CD4-positive, alpha-beta T cell treated with Interleukin-2 at 100 ng/mL for 4 hours (primary cell): ENCODE measurements at places on chromosomes 2 and 18.

- peak; percentile 45 for DNase-seq
Measured at GRCh38 chr18:59881728-59882656, 17.8 kb upstream of the PMAIP1 start.

- no peak for DNase-seq
Measured at GRCh38 chr2:238786792-238787490, 60.9 kb upstream of the TWIST2 start.

- DNase-seq: no peak
Measured at GRCh38 chr2:227192491-227192890, 28.1 kb downstream of the COL4A3 start.

GRCh38 chr18:10025711-10026670, 112.2 kb downstream of the VAPA start:
- no peak for DNase-seq

- no peak for DNase-seq
Measured at GRCh38 chr2:1740716-1741589, 3.4 kb downstream of the PXDN start.

GRCh38 chr2:190841707-190842505, 38.7 kb upstream of the GLS start:
- DNase-seq: no peak

DNA sequence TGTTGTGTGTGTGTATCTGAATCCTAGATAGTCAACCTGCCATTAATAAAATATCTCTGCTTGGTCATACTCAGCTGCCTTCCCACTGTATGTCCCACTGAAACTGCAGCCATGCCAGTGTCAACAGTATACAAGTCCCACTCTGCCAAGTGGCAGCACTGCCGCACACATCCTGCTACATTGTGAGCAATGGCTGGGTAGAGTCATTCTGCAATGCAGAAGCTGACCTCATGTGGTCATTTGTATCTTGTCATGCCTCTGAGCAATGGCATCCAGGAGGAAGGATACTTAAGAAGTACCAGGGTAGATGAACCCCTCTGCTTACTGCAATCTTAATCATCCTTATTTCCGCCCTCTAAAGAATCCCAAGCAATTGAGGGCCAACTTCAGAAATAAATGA, 302.2 kb upstream of the DDX18 start:
- no peak for DNase-seq

GRCh38 chr18:8238507-8238906, 370.7 kb upstream of the RAB12 start:
- DNase-seq: no peak

- no peak for DNase-seq
Measured at GRCh38 chr2:95372845-95373244, 29.7 kb upstream of the FAHD2A start.

DNA sequence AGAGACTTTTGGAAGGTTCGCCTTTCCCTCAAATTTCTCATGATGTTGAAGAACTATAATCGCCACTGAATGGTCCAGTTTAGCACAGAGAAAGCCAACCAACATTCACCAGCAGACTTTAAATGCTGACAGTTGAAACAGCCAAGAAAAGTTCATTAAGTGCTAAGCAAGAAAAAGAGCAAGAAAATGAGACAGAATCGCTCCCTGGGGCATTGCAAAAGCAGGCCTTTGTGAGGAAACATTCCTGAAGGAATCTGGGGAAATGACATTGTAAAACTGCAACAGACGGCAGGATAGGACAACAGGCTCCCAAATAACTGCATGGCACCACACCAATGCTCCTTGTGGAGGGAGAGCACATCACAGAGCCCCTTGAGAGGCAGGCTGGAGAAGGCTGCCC, 269.3 kb upstream of the ID2 start:
- no peak for DNase-seq

DNA sequence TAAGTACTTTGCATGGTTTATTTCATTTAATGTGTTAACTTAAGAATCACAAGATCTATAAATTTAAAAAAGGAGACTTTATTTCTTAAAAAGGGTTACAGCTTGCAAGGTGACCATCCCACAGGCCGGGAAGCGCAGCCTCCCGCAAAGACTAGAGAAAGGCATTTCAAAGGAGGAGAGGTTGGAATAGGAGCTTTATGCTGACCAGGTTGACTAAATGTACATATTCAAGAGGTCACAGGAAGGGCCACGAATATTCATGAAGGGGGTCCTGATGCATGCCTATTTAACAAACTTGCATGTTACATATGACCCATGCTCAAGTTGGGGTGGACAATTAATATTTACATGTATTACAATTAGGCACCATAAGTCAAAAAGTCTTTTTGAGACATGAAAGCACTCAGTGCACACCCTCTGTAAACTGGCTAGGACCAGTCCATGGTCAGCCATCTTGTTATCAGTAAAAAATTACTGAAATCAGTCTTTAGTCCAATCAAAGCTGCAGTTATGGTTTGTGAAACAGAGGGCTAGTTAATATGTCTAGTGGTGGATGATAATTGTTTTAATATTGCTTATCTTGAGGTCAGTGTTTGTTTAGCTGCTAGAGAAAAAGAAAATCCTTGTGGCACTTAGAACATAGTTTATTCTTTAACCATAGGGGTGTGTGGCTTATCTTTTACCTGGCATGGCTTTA, 169.3 kb downstream of the KCNE4 start:
- DNase-seq: no peak

DNA sequence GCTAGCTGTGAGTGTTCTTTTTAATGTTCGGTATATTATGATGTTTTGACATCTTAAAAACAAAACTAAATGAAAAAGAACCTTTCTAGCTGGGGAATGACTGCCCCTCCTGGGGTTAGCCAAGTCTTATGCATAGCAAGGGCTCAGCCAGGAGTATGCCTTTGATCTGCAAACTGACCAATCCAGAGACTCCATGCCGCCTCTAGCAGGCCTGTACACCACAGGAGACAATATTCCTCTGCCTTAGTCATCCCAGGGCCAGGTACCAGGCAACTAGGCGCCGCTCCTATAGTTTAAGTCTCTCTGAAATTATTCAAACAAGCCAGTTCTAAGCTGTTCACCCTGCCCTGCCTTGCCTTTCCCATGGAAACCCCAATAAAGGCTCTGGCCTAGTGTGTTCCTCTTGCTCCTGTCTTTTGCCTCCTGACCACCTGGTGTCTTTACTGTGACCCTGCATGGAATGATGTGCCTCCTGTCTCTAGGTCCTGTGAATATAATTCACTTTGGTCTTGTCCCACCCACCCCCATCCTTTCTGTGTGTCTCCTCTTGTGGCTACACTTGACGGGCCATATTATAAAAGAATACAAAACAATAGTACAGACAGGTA, 52.0 kb upstream of the CHN1 start:
- DNase-seq: no peak

- peak; percentile 19 for DNase-seq
Measured at GRCh38 chr2:191629001-191629453, 48.9 kb upstream of the NABP1 start.

GRCh38 chr2:57523304-57523703, 523.3 kb upstream of the VRK2 start:
- no peak for DNase-seq

DNA sequence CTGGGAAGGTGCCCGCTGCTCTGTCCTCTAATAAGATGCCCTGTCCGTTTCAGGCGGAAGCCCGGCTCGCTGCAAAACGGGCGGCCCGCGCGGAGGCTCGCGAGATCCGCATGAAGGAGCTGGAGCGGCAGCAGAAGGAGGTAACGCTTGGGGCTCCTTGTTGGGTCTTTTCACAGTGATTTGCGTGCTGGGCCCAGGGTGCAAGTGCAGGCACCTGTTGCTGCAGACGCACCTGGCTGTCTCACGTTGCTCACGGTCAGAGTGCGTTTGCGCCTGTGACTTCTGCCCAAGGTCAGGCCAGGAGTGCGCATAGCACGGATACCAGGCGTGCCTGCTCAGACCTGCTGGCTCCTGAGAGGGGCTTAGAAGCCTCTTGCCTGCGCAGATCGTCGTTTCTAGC, 81.1 kb downstream of the LRRFIP1 start:
- no peak for DNase-seq

DNA sequence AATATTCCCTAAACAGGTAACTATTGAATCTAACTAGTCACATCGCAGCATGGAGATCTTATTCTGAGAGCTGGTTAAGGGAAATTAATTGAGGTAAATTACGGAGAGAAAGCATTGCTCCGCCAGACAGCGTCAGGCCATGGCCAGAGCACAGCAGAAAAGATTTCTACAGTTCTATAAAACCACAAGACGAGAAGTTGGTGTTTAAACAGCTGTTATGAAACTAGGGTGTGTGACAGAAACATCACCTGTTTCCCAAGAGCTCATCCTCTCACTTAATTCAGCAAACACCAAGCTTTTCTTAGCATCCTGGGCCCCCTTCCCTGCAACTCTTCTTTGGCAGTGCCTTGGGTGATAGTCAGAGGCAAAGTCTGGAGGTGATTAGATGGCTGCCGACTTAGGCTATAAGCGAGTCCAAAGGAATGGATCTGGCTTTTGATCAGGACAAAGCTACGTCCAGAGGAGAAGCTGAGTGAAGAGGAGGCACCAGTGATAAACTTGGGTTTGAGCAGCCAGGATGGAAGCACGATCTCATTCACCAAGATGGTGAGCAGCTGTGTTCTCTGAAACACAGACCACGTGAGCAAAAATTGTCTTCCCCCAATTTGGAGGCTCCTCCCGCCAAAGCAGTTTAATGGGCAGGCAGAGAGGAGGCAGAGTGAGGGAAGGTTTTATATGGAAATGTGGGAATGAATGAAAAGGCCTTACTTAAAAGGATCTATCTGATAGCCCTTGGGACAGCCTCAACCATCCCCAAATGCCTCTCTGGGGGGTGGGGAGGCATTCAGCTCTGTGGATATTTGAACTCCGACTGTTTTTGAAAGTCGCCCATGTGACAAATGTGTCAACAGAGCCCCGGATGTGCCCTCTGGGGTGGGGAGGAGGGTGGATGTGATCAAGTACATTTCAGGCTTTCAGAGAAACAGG, 57.8 kb downstream of the PKDCC start:
- peak; percentile 91 for DNase-seq

GRCh38 chr2:128530025-128530573, 211.4 kb upstream of the HS6ST1 start:
- no peak for DNase-seq

DNA sequence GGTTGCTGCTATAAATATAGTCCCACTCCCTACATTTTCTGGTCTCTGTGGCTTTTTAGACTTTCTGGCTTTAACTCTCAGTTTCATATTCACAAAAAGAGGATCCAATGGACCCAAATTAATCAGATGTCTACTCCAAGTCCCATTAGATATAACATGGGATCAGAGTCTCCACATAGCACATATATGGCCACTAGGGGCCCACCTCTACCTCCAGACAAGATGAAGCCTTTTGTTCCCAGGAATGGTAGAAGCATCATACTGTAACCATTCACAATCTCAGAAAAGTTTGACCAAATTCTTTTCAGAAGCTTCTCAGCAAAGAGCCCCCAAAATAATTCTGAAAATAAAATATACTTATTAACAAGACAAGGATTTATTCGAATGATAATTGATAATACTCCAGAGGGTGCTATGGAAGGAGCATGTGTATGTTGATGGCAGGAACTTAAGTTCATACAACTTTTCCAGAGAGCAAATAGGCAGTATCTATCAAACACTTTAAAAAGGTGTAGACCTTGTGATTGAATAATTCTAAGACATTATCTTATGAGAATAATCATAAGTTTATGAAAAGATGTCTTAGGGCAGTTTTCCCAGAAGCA, 382.3 kb upstream of the CRIM1 start:
- DNase-seq: peak; percentile 10

GRCh38 chr18:69999656-70000055, 52.0 kb upstream of the CD226 start:
- no peak for DNase-seq

DNA sequence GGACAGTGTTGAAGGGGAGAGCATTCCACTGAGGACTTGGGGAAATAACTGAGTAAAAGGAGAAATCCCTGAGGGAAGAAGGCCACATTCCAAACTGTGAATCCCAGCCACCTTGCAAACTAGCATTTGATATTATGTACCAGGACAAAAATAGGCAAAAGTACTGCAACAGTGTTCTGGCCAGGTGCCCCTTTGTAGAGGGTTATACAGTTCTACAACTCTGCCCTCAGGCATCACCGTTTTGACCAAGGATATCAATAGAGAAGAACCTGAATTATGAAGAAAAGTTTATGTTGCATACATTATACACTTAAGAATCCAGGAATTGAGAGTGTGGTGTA, 20.6 kb upstream of the CAVIN2 start:
- no peak for DNase-seq

DNA sequence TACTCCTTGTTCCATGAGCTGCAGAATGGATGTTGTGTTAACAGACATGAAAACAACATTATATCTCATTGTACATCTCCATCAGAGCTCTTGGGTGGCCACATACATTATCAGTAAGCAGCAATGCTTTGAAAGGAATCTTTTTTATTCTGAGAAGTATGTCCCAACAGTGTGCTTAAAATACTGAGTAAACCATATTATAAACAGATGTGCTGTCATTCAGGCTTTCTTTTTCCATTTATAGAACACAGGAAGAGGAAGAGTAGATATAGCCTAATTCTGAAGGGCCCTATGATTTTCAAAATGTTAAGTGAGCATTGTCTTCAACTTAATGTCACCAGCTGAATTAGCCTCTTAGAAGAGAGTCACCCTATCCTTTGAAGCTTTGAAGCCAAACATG, 44.3 kb upstream of the CABYR start:
- no peak for DNase-seq

- no peak for DNase-seq
Measured at GRCh38 chr2:185466915-185467314, 271.7 kb upstream of the FSIP2 start.

DNA sequence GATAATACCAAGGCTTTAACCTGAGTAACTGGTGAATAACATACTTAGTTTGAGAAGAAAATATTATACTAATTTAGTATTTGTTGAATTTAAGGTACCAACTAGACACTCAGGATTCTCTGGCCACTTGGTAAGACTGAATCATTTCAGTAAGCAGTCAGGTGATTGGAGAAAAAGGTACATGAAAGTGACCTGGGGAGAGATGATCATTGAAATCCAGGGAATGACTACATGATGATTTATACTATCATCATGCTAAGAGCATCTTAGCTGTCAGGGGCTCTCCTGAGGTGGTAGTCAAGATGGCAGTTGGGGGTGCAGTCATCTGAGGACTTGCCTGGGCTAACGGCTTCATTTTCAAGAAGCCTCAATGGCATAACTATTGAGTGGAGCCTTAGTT, 571.2 kb upstream of the ACVR2A start:
- no peak for DNase-seq

DNA sequence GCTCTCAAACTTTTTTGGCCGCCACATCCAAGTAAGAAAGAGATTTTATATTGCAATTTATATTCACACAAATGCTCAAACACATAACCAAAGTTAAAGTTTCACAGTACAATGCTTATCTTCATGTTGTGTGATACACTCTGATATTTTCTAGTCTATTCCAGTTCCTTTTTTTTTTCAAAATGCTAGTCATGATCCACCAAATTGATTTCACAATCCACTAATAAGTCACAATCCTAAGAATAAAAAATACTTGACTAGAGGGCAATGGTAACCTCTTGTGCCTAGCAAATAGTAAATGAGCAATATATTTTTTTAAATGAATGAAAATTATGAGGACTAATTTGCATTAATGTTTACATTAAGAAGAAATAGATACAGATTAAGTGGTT, 5.8 kb upstream of the PTPN4 start:
- no peak for DNase-seq

GRCh38 chr2:237873421-237873831, 14.0 kb downstream of the RAMP1 start:
- no peak for DNase-seq
